ENCODE measurements at places on chromosomes 3 and 15.

DNA sequence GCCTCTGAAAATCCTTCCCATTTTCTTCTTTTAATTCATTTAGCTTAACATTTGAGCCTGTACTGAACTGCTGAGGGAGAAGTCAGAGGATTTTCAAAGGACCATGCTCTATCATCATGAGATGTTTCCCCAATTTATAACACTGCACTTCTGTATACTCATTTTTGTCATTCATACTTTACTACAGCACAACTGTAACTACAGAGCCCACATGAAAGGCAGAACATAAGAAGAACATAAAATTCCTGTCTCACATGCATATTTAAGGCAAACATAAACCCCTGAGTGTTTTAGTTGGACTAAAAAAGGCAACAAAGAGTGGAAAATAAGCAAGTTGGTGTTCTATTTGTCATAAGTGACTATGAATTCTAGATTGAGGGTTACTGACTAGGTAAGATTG, 237.7 kb upstream of the ARPP21 start:
- DNase-seq = no peak

GRCh38 chr3:154327871-154328270, 3.6 kb upstream of the DHX36 start:
- no peak for DNase-seq

DNA sequence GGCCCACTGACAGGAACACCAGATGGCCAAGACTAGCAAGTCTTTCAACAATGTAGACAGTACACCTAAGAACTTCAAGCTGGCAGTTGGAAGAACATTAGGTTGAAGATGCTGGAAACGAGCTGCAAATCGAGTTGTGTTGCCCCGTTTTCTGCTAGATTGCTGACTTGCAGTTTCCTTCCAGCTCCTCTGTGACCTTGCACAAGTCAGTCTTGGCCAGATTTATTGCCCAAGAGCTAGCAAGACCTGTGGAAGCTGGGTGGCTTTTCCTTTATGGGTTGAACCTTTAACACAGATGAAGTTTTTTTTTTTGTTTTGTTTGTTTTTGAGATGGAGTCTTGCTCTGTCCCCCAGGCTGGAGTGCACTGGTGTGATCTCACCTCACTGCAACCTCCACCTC, 2.9 kb upstream of the RBM6 start:
- DNase-seq = no peak

DNA sequence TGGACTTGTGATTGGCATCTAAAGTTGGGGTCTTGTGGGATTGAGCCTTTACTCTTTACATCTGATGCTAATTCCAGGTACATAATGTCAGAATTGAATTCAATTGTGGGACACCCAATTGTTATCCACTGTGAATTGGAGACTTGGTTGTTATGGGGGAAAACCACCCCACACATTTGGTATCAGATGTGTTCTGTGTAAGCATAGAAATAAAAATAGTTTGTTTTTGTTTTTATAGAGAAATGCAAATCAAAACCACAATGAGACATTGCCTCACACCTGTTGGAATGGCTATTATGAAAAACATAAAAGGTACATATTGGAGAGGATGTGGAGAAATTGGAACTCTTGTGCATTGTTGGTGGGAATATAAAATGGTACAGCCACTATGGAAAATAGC, 58.5 kb downstream of the CPA3 start:
- DNase-seq = no peak

DNA sequence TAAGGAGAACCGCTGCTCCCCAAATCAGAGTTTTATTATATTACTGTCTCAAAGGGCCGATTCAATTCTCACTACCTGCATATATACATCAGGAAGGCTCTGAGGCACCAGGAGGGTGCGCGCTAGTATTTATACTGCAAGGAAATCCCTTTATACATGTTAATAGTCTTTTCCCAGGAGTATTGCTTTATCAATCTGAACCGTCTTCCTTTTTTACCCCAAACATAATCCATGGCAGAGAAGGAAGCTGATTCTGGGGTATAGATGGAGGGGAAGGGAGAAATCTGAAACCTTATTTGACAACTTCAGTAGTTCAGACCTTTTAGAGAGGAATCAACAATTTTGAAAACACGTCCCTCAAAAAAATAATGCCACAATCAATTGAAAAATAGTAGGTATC, at the start of gene POU1F1:
POU1F1 (minus strand) TSS at position 101 of the 400 bp plus-strand sequence. CDS start 122 bp downstream, outside the sequence.
- no peak for DNase-seq

GRCh38 chr3:100525753-100526612, 33.6 kb downstream of the TMEM45A start:
- DNase-seq = no peak

- DNase-seq = no peak
Measured at GRCh38 chr15:60720493-60721256, 241.7 kb upstream of the ICE2 start.

DNA sequence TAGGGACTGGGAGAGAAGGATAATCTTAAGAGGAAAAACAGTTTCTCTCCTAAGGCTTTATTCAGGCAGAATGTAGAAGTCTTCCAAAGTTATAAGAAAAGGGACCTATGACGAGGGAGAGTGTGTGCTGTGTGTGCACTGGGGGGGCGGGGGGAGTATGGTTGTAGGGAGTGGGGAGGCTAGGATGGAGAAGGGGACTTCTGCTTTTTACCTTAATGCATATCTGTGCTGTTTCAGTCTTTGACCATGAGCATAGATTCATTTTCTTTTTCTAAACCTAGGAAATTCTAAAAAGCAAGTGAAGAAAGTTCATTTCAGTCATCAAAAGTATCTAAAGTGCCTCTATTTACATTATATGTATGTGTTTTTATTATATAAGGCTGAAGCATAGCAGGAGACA, 52.6 kb upstream of the RASA2 start:
- no peak for DNase-seq

DNA sequence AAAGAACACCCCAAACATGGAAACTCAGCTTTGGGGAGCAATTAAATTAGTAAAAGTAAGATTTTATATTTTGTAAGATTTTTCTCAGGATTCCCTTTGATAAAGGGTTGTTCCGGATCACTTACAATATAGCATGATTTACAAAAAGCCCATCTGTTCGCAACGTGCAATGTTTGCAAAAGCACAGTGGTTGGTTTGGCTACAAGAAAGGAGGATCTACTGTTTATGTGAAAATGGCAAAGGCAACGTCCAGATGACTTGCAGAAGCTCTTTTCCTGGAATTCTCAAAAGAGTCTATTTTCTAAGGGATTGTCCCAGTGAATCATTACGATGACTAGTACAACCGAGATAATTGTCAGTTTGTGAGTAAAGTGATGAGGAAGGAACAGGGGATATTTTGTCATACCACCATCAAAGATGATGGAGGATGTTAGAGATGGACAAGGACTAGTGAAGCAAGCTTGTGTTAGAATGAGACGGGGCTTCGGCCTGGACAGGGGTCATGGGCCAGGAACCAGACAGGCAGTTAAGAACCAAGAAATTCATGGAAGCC, 71.6 kb downstream of the CRYGS start:
- DNase-seq = no peak

GRCh38 chr15:43795997-43796396, 3.9 kb downstream of the SERF2 start:
- no peak for DNase-seq

GRCh38 chr3:186551387-186551786, 7.2 kb upstream of the CRYGS start:
- no peak for DNase-seq

DNA sequence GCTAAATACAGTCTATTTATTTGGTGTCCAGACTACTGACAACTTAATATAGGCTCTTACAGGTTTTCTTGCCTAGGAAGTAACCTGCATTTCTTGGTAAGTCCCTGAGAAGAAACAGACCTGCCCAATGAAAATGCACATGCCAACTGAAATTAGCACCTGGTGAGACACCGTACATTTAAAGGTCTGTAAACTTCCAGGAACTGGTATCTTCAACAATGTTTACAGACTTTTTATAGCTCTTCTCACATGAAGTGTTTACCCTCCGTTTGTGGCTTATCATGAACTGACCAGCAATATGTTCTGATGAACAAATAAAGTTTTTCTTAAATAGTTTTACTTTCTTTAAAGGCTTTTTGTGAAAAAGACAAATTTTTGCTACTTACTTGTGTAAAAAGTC, 93.3 kb downstream of the PCCB start:
- no peak for DNase-seq

DNA sequence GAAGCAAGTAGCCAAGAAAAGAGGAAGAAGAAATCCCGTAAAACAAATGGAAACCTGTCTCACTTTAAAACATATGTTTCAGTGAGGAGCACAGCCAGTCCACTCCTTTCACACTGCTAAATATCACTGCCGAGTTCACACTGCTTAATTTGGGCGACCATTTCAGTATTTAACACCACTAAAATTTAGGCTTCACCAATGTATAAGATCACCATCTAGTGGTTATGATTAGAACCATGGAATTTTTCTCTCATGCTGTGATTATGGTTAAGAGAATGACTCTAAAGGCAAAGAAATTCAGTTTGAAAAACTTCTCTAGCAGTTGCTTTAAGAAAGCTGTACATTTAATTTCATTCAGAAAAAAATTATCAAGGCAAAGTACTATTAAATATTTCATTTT, 16.6 kb downstream of the SLC4A7 start:
- DNase-seq = no peak

DNA sequence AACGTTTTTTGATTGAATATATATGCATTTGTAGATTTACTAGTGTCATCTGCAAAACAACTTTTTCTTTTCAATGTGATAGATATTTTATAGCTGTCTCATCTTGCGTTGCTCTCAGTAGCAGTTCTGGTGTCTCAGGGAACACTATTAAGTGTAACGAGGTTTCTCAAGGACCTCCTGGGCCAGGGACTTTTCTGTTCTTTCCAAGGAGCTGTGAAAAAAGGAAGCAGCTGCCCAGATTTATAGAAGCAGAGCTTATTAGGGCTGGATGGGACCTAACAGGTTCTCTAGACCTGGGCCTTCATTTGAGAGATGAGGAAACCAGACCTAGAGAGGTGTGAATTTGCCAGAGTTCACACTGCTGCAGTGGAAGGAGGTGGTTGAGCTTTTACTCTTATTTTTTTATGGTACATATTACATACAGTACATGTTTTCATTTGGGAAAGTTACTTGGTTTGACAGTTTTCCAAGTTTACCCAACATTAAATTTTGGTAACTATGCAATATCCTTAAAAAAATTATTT, 16.1 kb downstream of the MAP2K1 start:
- no peak for DNase-seq

DNA sequence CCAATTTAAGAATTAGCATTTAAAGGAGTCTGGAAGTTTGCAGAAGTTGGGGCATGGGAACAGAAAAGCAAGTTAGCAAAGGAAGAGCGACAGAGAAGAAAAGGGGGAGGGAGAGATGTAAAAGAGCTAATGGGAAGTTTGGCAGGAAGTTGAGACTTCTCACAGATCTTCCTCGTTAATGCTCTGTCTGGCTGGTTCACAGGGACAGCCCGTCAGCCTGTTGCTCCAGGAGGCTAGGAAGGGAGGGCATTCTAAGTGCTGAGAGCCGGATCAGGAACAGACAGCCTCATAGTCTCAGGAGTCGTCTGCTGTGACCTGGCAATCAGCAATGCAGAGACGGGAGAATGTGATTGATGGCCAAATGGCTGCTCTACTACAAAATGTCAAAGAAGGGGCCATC, 150.3 kb downstream of the AGBL1 start:
- DNase-seq = no peak

- DNase-seq = no peak
Measured at GRCh38 chr15:68764090-68764489, 56.6 kb downstream of the ANP32A start.

DNA sequence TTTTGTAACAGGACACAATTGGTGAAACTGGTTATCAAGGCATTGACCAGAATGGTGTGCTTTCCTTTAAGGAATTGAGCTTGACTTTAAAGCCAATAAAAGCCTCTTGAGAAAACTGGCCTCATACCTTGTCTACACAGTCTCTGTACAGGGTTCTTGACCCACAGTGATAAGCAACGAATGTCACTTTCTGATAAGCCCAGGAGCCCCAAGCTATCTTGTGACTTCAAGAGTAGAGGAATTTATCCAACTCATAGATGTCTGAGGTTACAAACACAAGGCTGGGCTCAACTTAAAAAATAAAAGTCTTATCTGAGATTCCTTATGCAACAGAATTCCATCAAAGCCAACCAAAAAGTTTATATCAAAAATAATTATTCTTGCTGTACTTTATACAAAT, 212.1 kb downstream of the GBE1 start:
- no peak for DNase-seq

- DNase-seq = no peak
Measured at GRCh38 chr3:42678447-42678846, 6.9 kb upstream of the KLHL40 start.

DNA sequence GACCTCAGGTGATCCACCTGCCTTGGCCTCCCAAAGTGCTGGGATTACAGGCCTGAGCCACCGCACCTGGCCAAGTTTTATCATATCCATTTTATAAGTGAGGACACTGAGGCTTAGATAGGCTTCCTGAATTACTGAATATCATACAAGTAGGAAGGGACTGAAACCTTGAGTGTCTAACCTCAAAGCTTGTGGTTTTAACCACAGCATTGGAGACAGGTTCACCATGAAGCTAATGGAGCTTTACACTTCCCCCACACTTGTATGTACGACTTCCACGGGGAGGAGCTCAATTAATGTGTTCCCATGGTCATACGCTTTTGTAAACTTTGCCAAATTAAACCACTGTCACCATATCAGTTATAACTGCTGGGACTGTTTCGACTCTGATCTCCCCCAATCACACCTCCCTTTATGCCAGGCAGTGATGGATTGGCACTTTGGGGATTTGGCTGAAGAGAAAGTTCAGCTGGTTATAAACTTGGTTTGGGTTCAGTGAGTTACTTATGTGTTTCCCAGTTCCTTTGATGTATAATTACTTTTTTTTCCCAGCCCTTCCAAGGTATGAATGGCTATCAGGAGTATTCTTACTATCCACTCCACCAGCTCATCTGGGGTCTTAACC, 38.4 kb upstream of the MEIS2 start:
- DNase-seq = no peak

- DNase-seq = peak; percentile 35
Measured at GRCh38 chr3:53821631-53822121, 24.5 kb downstream of the CHDH start.

GRCh38 chr15:67587754-67588153, 45.3 kb downstream of the MAP2K5 start:
- no peak for DNase-seq

DNA sequence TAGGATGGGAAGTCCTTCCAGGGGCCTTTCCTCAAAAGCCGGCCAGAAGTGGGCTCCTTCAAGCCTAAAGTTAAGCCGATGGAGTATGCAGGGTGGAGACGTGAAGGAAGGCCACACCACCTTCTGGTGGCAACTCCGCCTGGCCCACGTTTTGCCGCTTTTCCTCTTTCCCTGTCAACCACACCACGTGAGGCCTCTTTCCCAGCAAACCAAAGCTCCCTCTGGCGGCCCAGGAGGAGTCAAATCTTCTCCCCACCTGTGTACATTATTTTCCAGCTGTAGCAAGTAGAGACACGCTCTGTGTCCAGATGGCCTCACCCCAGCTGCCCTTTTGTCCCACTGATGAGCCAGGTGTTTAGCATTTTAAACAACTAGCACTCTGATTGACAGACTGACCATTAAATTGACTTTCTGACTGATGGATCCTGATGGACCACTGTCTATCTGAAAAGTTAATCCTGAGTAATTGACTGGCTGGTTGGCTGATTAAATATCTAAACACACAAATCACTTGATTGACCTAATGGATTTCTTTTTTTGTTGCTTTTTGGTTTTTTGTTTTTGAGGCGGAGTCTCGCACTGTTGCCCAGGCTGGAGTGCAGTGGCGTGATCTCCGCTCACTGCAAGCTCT, 59.6 kb upstream of the ZBTB38 start:
- DNase-seq = peak; percentile 75

Measured in ascending aorta (tissue), 2 donors.